Stomach (tissue), 19 donors: ENCODE measurements at places on chromosomes 7 and 10.

DNA sequence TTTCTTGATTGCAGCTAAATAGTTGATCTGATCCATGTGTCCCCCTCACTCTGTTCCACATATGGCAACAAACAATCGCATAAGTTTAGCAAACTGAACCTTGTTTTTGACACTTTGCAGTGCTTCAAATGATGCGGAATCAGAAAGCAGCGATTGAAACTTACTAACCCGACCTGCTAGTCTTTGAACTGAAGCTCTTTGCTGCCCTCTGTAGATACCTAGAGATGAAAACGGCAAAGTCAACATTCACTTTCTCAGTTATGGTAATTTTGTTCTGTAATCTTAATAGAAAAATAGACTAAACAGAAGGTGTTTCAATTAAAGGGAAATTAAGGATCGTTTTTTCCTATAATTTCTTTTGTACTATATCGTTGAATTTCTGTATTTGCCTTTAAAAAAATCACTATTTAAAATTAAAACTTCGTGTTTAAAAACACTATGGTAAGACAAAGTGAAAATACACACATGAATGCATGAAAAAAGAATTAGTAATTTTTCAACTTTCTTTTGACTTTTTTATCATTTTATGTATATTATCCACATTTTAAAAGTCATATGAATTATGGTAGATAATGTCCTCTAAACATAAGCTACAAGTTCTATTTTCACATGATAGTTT, 276.5 kb downstream of the MAGI2 start:
- peak; percentile 74 for DNase-seq

DNA sequence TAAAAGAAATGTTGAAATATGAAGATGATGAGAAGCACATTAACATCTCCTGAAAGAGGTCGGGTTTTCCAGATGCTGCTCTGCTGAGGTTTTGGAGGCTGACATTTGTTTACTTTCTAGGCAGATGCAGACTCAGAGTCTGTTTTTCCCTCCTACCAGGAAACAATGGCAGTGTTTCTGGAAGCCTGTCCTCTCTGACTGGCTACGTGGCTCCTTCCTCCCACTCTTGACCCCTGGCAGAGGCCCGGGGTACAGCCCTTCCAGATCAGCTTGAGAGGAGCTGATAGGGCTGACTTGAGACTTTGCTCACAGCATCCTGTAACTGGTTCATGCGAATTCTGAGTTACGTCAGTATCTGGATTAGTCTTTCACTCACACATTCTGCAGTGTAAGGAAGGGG, 41.1 kb upstream of the IL15RA start:
- peak; percentile 39 for DNase-seq

DNA sequence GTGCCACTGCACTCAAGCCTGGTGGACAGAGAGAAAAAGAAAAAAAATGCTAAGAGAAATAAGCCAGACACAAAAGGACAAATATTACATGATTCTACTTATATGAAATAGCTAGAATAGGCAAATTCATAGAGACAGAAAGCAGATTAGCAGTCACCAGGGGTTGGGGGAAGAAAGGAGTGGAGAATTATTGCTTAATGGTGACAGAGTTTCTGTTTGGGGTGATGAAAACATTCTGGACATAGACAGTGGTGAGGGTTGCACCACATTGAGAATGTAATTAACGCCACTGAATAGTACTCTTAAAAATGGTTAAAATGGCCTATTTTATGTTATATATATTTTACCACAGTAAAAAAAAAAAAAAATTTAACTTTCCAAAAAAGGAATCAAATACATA, 6.4 kb upstream of the NT5C2 start:
- no peak for DNase-seq

- DNase-seq = peak; percentile 83
These were observed 18.3 kb upstream of the HBP1 start for GRCh38 chr7:107150375-107151073.

DNA sequence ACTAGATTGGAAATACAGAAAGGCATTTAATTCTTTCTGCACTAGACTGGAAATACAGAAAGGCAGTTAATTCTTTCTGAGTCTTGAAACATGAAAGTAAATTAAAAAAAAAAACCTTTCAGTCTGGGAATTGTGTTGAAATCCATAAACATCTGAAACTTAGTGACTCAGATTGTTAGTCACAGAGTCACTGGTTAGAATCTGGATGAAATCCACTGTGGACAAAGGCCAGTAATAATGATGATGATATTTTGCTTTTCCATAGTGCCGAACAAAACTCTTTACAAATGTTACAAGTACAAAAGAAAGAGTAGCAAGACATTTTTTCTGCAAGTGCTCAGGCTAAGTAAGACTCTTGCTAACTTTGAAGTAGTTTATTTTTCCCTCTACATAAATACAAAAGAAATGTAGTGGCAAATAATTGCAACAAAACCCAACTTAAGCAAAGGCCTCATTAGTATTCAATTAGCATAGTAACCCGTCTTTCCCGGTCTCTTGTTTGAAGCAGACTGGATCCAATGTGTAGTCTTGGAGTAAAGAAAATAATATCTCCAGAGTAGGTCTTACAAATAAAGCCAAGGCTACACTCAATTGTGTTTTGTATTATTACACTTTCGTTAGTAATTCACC, 5.8 kb upstream of the PRTFDC1 start:
- peak; percentile 72 for DNase-seq

- DNase-seq = no peak
These were observed 31.1 kb downstream of the NEUROD6 start for GRCh38 chr7:31309407-31309806.

GRCh38 chr7:45026984-45027773, 27.2 kb downstream of the CCM2 start:
- no peak for DNase-seq

- no peak for DNase-seq
These were observed 480.0 kb downstream of the LRMDA start for GRCh38 chr10:75911426-75911825.

DNA sequence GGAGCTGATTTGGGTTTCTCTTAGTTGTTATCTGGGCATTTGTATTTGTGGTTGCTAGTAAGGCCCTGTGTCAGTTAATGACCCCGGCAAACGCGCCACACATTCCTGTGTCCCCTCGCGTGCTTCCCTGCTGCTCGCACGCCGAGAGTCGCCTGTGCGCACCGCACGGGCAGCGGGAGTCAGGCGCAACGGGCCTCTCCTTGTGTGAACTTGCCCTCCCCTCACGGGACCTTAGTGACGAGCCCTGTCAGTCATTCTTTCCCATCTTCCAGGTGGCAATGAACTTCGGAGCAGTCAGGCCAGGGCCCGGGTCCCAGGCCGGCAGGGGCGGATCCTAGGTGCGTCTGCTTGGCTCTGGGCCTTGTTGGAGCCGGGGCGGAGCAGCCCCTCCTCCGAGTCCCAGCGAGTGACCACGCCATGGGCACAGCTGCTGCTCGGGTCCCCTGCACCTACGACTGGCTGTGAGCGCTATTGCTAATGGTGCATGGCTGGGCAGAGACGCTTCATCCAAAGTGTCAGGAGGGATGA, 12.4 kb upstream of the PRKAR1B start:
- no peak for DNase-seq

GRCh38 chr7:589781-590575, 70.3 kb upstream of the PDGFA start:
- no peak for DNase-seq
